ENCODE measurements at places on chromosomes 13 and 19.
A peak's percentile ranks its signal among the peaks of the same experiment; 100 is the strongest.

DNA sequence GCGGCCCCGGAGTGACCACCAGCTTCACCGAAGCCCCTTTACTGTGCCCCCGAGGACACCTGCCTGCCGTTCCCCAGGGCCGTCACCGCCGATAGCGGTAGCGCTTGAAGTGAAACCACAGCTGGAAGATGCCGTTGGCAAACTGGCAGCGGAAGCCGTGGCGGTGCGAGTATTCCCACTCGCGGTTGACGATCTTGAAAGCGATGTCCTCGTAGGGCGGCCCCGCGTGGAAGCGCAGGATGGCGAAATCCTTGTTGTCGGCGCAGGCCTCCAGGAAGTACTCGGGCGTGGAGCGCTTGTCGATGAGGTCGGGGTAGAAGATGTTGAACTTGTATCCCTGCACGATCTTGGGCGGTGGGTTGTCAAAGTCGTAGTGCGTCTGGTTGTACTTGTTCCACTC, 5.2 kb upstream of the TBXA2R start:
- no peak for DNase-seq

GRCh38 chr19:34313188-34313587, 51.8 kb upstream of the GPI start:
- no peak for DNase-seq

DNA sequence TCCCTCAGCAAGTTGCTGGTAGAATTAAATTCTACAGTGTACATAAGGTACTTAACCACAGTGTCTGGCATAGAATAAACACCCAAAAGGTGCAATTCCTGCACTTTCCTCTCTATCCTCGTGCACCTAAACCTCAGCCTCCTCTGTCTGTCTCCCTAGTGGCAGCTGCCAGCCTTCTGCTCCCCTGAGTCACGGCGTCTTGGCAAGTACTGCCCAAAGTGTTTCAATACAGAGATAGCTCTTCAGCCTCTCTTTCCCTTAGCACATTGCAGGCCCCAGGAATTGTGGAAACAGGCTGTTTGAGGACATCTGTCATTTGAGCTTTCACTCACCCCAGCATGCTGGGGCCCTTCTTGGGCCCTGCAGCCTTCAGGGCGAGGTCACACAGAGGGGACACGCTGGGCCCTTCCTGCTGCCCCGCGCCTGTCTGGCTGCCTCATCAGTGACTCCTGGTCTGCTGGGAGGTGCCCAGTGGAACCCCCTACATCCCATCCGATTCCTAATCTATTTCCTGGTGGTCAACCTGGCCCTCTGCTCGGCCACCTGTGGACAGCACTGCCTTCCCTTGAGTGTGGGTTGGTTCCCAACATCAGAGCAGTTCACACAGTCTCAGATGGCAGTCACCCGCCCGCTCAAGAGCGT, 19.3 kb downstream of the COL4A2 start:
- no peak for DNase-seq

DNA sequence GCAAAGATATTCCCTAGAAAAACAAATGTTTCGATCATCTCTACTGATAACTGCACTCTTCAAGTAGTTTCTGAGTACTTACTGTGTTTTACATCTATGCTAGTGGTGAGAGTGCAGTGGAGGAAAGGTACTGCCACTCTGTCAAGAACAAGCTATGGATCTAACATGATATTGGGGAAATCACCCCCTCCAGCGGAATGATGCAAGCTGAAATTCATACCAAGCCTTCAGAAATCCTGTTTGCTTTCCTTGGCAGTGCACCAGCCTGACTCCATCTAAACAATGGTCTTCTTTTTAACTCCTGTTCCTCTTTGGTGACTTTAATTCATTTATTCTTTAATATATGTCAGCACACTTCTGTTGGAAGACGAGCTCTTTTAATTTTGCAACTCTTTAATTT, 238.0 kb downstream of the PCDH9 start:
- no peak for DNase-seq

DNA sequence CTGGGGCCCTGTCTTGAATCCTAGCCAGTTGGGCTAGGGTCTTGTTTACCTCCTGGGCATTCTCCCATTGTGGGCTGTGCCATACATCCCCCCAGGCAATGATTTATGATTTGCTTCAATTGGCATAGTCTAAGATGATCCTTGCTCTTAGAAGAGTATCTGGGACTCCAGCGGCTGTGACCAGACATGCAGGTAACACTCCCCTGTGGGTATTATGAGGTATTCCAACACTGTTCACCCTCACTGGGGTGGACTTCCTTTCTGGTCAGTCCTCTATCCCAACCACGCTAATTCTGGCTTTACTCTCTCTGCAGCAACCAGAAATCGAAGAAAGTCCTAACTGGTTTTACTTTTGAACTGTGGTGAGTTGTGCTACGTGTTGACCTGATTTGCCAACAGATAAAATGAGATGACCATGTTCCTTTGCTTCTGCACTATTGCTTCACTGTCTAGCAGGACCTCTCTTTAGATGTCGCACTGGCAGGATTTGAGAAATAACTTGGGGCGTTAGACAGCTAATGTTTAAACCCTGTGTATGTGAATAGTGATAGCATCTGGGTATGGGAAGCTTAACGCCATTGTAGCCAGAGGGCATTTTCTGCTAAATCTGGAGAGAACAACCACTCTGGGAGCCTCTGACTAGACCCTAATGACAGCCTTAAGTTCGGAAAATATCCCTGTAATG, 6.7 kb upstream of the LRCH1 start:
- DNase-seq = no peak

GRCh38 chr13:26497968-26498511, 59.4 kb upstream of the WASF3 start:
- DNase-seq = no peak

DNA sequence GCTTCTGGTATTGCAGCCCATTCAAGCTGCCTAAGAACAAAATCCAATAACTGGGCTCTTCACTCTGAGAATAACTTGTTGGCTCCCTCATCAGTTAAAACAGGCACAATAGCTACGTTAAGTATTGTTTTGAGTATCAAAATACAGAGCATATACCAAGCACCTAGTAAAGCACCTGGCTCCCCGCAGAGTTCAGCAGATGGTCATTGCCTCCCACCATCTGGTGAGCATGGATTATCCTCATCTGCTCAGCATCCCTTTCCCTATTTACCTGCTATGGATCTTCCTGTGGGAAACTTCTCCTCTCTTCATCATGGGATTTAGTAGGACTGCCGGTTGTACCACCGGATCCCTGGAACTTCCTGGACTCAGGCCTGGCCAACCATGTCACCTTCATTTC, 199.2 kb upstream of the MAB21L1 start:
- DNase-seq = no peak

DNA sequence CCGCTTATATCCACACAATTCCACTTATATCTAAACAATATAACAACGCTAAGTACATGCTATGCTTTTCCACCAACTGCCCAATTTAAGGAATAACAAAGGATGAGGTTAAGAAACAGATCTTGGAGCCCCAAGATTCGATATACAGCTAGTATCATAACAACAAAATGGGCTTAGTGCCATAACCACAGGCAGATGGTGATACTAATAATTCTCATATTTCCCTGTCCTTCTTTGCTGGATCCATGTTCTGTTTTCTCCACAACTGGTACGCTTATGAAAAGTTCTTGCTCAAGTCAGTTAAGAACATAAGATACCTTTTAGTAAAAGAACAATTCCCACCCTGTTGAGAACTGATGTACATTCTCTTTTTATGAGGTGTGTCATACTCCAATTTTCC, 33.9 kb downstream of the CAB39L start:
- no peak for DNase-seq

- peak; percentile 71 for DNase-seq
Measured at GRCh38 chr19:11089254-11090013, at the start of gene LDLR. TSS of gene LDLR (plus strand) at chr19:11089463. CDS start at chr19:11089549, 86 bp downstream.

DNA sequence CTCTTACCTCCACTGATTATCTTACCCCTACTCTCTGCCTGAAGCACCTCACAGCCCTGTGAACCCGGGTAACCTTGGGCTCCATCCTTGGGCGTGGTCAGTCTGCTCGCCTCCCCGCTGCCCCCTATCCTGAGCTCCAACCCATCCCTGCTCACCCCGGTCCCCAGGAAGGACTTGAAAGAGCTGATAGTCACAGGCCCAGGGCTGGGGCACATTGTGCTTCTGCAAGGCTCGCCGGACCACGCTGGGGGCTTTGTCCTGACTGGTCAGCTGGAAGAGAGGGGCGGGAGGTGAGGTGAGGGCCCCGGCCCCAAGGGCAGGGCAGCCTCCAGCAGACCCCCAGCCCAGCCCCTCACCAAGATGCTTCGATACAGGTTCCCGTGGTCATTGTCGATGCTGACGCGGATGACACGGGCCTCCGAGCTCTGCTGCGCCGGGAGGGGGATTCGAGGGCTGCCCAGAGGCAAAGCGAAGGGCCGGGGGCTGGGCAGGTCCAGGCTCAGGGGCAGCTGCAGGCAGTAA, 13.0 kb upstream of the EPOR start:
- DNase-seq = no peak

- DNase-seq = no peak
Measured at GRCh38 chr13:77696006-77696878, 1.2 kb upstream of the SLAIN1 start.

DNA sequence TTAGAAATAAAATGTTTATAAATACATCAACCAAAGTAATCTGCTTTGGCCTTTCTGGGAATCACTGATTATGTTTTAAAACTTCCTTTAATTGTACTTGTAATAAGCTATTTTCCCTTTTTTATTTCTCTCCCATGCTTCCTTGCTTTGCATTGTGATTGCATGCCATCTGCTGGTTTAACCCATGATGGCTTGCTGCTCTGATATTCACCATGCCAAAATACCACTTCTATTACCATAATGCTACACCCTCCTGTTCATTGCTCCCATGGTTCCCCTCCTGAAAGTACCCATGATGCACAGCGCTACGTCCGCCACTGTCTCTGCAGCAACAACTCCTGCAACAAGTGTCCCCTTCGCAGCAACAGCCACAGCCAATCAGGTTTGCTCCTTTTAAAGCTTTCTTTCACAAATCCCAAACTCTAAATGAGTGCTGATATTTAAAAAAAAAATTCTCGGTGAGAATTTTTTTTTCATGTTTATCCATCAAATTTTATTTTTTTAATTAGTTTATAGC, 67.7 kb upstream of the RAP2A start:
- DNase-seq = no peak

GRCh38 chr13:38542601-38543000, 144.3 kb upstream of the FREM2 start:
- no peak for DNase-seq

GRCh38 chr19:43455321-43456113, 9.9 kb downstream of the LYPD3 start:
- no peak for DNase-seq

GRCh38 chr19:1861599-1862031, 1.8 kb downstream of the KLF16 start:
- no peak for DNase-seq

DNA sequence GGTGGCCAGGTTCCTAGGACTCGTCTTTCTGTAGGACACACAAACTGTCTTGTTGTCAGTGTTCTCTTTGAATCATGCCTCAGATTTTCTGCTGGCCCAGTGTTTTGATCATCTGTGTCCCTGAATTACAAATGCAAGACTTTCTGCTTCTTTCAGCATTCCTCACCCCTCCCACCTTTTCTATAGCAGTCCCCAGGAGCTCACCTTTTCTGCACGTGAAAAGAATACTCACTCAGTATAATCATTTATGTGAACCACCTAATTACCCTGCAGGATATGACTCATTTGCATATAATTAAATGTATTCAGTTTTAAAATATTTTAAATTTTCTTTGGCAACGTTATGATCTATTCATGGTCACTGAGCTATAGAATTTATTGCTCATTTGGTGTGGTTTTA, 389.2 kb downstream of the ITGBL1 start:
- no peak for DNase-seq

- DNase-seq = no peak
Measured at GRCh38 chr19:27647423-27647822, 1565.5 kb downstream of the UQCRFS1 start.

DNA sequence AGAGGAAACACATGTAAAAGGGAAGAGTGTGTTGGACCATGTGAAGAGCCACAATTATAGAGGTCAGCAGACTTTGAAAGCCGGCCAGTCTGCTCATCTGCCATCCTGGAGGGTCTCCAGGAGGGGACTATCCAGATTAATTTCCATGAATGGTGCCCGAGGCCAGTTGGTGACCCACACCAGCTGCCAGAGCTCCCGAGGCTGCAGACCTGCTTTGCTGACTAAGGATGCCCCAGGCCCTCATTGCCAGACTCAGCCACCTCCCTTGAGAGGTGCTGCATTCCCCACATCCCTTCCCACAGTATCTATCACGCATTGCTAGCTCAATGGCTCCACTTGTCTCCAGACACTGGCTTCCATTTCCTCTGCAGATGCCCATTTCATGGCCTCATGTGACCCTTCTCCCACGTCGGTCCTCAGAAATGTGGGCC, 110.3 kb downstream of the NALCN start:
- DNase-seq = no peak

GRCh38 chr13:51370116-51370515, 30.6 kb downstream of the SERPINE3 start:
- DNase-seq = no peak

DNA sequence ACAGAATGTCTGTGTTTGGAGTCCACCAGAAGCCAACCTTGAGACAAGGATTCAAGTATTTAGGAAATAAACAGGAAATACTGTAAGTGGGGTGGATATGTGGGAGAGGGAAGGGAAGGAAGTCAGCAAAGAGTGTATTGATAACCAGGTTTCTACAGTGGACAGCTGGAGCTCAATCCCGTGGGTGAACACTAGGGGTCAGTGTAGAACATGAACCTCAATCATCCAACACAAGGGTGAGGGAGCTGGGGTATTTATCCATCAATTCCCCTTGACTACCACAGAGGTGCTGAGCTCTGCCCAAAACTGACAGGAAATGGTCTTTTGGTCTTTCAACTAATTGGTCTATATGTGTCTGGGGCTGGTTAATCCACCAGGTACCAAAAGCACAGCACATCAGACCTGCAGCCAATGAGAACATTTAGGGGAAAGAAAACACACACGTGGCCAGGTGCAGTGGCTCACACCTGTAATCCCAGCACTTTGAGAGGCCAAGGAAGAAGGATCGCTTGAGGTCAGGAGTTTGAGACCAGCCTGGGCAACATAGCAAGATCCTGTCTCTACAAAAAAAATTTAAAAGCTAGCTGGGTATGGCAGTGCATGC, 5.6 kb upstream of the SYDE1 start:
- DNase-seq = peak; percentile 31

GRCh38 chr19:1707240-1707639, 46.1 kb upstream of the ONECUT3 start:
- DNase-seq = no peak

GRCh38 chr13:90070362-90070761, 1277.1 kb upstream of the MIR17HG start:
- DNase-seq = no peak

- no peak for DNase-seq
Measured at GRCh38 chr19:4124638-4125037, 716 bp upstream of the MAP2K2 start.
